ENCODE measurements at places on chromosomes 5 and 9.

DNA sequence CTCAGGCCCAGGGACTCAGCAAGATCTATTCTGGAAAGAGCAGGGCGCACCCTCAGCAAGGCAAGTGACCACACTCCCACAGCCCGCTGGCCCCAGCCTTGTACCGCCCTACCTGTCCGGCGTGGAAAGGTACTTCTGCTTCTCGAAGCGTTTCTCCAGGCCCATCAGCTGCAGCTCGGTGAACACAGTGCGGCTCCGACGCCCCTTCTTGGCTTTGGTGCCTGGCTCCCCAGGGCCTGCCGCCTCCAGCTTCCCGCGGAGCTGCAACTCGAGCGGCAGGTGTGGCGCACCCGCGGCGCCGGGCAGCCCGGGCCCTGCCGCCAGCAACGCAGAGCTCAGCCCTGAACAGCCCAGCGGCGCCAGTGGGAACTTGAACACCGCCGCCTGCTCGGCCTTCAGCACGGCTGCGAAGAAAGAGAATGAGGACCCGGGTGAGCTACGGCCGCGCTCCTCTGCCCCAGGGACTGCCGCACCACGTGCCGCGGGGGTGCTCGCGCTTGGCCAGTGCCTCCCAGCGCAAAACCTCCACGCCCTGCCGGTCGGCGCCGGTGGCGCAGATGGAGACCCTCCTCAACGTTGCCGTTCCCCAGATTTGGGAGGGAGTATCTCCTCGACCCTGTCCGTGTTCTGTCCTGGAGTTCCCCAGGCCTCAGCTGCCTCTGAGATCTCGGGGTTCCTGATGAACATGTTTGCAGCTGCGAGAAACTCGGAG, 2.2 kb downstream of the BARX1 start:
- no peaks in the 10 kb centered on the region for H3K4me1 ChIP-seq
- no peak overlapping the region for H3K4me3 ChIP-seq
- DNase-seq: no peak
- H3K27me3 ChIP-seq: peaks cover 42% of the 10 kb centered on the region
- no peaks in the 10 kb centered on the region for H3K36me3 ChIP-seq

GRCh38 chr5:134240421-134240962, 14.6 kb upstream of the PPP2CA start:
- no peak for DNase-seq
- no peaks in the 10 kb centered on the region for H3K36me3 ChIP-seq
- peaks cover 7% of the 10 kb centered on the region for H3K4me1 ChIP-seq
- H3K27ac ChIP-seq: no peak overlapping the region

DNA sequence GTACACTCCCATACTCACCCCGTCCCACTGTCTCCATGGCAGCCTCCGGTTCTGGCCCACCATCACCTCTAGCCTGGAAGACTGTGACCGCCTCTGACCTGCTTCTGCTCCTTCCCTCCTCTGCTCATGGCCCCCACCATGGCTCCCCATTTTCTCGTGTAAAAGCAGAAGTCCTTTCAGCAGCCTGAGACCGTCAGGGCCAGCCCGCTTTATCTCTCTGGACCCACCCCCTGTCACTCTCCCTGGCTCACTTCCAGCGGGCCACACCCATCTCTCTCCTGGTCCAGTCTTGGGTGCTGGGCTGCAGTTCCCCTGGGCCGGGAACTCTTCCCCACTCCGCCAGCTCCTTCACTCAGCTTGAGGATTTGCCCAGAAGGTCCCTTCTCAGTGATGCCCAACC, 96.0 kb upstream of the RUFY1 start:
- H3K36me3 ChIP-seq: peaks cover 7% of the 10 kb centered on the region
- no peak overlapping the region for H3K4me3 ChIP-seq
- DNase-seq: no peak
- H3K27ac ChIP-seq: no peak overlapping the region

- peaks cover 27% of the 10 kb centered on the region for H3K36me3 ChIP-seq
- DNase-seq: no peak
- no peaks in the 10 kb centered on the region for H3K4me1 ChIP-seq
- no peak overlapping the region for H3K4me3 ChIP-seq
- no peak overlapping the region for H3K27ac ChIP-seq
Observed at GRCh38 chr5:79430196-79430595, 83.7 kb downstream of the HOMER1 start.

DNA sequence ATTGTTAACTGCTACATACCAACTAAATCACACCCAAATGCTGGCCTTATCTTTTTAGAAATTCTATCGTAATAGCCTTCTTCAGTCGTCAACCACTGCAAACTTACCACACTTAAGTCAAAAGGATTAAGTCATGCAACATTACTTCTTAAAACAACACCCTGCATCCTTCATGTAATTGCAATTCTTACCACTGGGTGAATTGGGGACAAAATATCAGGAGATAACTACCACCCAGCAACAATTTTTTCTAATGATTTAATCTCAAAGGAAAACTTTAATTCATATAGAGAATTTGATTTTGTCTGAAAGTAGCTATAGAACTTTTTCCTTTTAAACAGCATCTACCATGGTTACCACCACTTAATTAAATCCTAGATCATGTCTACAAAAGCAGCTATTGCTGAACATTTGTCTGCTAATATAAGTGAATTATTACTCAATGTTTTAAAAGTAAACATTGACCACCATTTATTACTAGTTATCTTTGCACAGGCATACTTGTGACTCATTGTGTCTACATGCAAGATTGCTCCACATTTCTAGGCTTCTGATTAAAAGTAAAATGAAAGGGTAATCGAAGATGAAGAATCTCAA, 10.5 kb downstream of the MLLT3 start:
- H3K4me3 ChIP-seq: no peak overlapping the region
- H3K27ac ChIP-seq: no peak overlapping the region
- peak; percentile 40 for DNase-seq
- H3K27me3 ChIP-seq: peaks cover 29% of the 10 kb centered on the region

- H3K4me3 ChIP-seq: no peak overlapping the region
- no peaks in the 10 kb centered on the region for H3K4me1 ChIP-seq
- DNase-seq: no peak
- H3K27ac ChIP-seq: no peak overlapping the region
Observed at GRCh38 chr5:129002527-129002842, 37.2 kb downstream of the SLC27A6 start.

DNA sequence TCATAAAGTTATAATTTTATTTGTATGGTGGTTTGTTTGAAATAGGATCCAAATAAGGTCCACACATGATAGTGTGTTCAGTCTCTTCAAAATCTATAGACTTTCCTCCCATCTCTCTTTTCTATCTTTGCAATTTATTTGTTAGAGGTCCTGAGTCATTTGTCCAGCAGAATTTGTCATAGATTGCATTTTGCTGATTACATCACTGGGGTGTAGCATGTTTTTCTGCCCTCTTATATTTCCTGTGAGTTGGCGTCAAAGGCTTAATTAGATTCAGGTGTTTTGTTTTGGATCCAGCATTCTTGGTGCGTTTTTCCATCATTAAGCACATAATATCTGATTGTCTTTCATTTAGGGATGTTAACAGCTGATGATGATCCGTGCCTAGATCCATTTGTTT, 15.0 kb downstream of the CYFIP2 start:
- H3K27ac ChIP-seq: peak overlapping the region; percentile 44
- H3K4me1 ChIP-seq: peaks cover 25% of the 10 kb centered on the region
- no peaks in the 10 kb centered on the region for H3K36me3 ChIP-seq
- H3K4me3 ChIP-seq: no peak overlapping the region
- H3K27me3 ChIP-seq: no peaks in the 10 kb centered on the region
- peak; percentile 53 for DNase-seq

GRCh38 chr5:143613329-143613728, 198.6 kb upstream of the HMHB1 start:
- H3K4me1 ChIP-seq: no peaks in the 10 kb centered on the region
- H3K27ac ChIP-seq: no peak overlapping the region
- H3K27me3 ChIP-seq: no peaks in the 10 kb centered on the region
- no peak for DNase-seq

GRCh38 chr5:76765249-76765648, 49.3 kb downstream of the F2R start:
- no peak overlapping the region for H3K27ac ChIP-seq
- H3K36me3 ChIP-seq: no peaks in the 10 kb centered on the region
- H3K27me3 ChIP-seq: no peaks in the 10 kb centered on the region
- H3K4me3 ChIP-seq: no peak overlapping the region

GRCh38 chr5:56873056-56873455, 36.3 kb upstream of the SETD9 start:
- H3K4me3 ChIP-seq: no peak overlapping the region
- H3K27ac ChIP-seq: no peak overlapping the region
- no peak for DNase-seq

DNA sequence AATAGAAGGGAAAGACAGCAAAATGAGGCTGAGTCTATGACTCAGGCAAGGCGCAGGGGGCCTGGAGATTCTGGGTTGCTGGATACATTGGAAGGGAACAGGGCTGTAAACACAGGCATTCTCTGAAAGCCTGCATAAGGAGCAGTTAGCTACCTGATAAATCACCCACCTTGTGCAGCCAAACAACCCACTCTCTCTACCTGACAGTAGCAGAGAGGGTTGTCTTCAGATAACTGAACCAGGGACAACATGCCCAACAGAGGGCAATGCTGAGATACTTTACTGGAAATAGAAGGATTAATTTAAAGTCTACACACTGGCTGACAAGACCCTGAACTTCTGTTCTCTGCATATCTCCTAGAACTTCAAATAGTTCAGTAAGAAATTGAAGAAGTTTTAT, 161.6 kb downstream of the KCTD16 start:
- H3K36me3 ChIP-seq: no peaks in the 10 kb centered on the region
- H3K4me1 ChIP-seq: peaks cover 11% of the 10 kb centered on the region
- peak; percentile 16 for DNase-seq
- H3K27ac ChIP-seq: peak overlapping the region; percentile 96
- H3K27me3 ChIP-seq: no peaks in the 10 kb centered on the region
- no peak overlapping the region for H3K4me3 ChIP-seq

GRCh38 chr5:78509884-78510769, 138.4 kb downstream of the LHFPL2 start:
- peaks cover 28% of the 10 kb centered on the region for H3K4me1 ChIP-seq
- no peak overlapping the region for H3K4me3 ChIP-seq
- no peaks in the 10 kb centered on the region for H3K27me3 ChIP-seq
- H3K27ac ChIP-seq: peak overlapping the region; percentile 39

- no peaks in the 10 kb centered on the region for H3K4me1 ChIP-seq
- no peaks in the 10 kb centered on the region for H3K36me3 ChIP-seq
- no peak for DNase-seq
Observed at GRCh38 chr5:87432460-87432859, 19.7 kb upstream of the CCNH start.

DNA sequence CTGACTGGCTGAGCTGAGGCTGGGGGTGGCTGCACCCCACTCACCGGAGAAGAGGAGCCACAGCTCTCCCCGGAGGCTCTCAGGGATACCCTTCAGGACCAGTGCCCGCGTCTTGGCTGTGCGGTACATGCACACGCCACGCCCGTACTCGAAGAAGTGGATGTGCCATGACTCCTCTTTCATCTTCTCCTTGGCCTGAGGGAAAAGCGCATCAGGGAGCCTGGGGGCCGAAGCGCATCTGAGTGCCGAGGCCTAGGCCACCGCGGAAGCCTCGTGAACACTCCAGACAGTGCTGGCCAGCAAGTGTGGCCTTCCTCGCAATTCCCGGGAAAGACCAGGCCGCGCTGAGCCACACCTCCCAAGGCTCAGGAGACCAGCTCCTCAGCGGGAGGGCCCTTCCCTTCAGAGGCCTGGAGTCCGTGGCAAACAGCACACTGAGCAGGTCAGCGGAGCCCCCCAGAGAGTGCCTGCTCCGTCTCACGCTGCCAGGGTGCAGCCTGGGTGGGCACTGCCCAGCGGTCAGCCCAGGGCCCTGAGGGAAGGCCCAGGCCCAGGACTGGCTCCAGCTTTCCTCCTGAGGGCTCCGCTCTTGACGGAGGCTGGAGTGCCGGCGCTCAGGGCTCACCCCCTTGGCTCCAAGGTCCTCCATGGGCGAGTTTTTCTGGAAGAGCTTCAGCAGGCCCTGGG, 20.5 kb upstream of the MRNIP start:
- no peak overlapping the region for H3K4me3 ChIP-seq
- no peaks in the 10 kb centered on the region for H3K27me3 ChIP-seq
- H3K27ac ChIP-seq: no peak overlapping the region
- DNase-seq: no peak
- H3K36me3 ChIP-seq: peaks cover 55% of the 10 kb centered on the region

DNA sequence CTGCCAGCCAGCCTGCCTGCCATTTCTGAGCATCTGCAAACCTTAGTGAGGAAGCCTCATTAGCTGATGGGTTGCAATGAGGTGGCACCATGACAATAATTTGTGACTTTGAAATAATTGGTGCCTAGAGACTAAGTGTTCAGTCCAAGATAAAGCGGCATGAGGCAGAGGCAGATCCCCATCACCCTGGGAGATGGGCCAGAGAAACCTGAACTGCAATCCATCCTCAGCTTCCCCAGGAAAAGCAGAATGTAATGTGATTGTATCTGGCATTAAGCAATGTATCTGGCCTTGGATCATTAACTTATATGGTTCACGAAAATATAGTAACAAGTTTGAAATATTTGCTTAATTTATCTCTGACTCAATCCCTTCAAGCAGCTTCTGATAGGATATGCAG, 101.0 kb downstream of the SPOCK1 start:
- no peaks in the 10 kb centered on the region for H3K36me3 ChIP-seq
- no peaks in the 10 kb centered on the region for H3K27me3 ChIP-seq
- no peak for DNase-seq
- peaks cover 15% of the 10 kb centered on the region for H3K4me1 ChIP-seq
- H3K4me3 ChIP-seq: no peak overlapping the region
- no peak overlapping the region for H3K27ac ChIP-seq

DNA sequence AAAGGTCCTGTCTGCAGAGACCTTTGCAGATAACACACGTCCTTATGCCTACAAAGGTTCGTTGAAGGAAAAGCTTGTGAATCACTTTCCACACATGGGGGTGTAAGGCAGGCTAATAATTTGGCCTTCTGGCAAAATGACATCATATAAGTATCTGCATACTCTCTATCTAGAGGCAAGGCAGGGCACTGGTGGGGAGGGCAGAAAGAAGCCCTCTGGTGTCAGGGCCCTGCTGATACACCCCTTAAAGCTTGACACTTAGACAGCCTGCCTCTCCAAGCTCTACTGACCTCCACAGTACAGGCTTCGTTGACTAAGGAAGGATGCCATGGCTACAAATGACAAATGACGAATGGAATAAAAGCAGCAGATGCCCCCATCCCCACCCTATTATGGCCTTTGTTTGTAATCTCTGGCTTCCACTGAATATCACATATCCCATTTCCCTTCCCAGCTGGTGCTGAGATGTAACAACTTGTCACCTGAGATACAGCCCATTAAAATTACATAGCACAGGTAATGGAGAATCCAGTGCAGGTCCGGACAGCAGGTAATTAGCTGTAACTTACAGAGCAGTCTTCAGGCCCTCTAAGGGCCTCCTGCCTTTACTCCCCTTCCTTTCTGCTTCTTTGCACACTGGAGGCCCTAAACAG, 76.9 kb upstream of the IFNK start:
- H3K27me3 ChIP-seq: no peaks in the 10 kb centered on the region
- no peak overlapping the region for H3K27ac ChIP-seq
- H3K4me3 ChIP-seq: no peak overlapping the region
- no peak for DNase-seq
- no peaks in the 10 kb centered on the region for H3K36me3 ChIP-seq

DNA sequence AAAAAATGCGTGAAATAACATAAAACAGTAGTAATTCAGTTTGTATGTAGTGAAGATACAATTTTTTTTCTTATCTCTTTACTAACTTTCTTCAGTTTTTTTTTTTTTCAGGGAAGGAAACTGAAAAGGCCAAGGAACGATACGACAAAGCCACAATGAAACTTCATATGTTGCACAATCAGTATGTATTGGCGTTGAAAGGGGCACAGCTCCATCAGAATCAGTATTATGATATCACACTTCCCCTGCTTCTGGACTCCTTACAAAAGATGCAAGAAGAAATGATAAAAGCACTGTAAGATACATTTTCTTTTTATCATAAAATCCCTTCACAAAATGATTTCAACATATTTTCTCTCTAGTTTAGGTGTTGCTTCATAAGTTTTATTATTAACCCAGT, 120.0 kb downstream of the FER start:
- H3K27me3 ChIP-seq: no peaks in the 10 kb centered on the region
- no peak overlapping the region for H3K4me3 ChIP-seq
